ENCODE measurements at places on chromosomes 6 and 20. TPM values are rescaled to one million over a fixed set of nuclear protein-coding genes. Genes with fewer than 3 reads are reported as not detected.

Gene TREML1
- polyA plus RNA-seq, result 0.06 TPM

Gene RFX6
- polyA plus RNA-seq, result 0.01 TPM

Gene CPNE5
- 0.81 TPM for polyA plus RNA-seq

Gene KIF6
- polyA plus RNA-seq, result 0.20 TPM

Gene RTF2
- polyA plus RNA-seq, result 62.8 TPM

Gene ALDH8A1
- polyA plus RNA-seq, result 0.31 TPM

Gene RRAGD
- polyA plus RNA-seq, result 22.4 TPM

Gene VGLL2
- polyA plus RNA-seq, result 0.04 TPM

Gene SPATA25
- polyA plus RNA-seq, result 0.76 TPM
